HL-60 (cell line): ENCODE measurements at places on chromosomes 3 and 15.
A peak's percentile ranks its signal among the peaks of the same experiment; 100 is the strongest.

- no peak for DNase-seq
These were observed 34.3 kb upstream of the CEMIP start for GRCh38 chr15:80744826-80745225.

GRCh38 chr3:14429640-14430039 is 27.2 kb downstream of the SLC6A6 start:
- DNase-seq: no peak

GRCh38 chr15:75209289-75209676 is 7.6 kb downstream of the C15orf39 start:
- DNase-seq: no peak

GRCh38 chr3:132723024-132723950 is 1.1 kb upstream of the NPHP3 start:
- DNase-seq: no peak

GRCh38 chr3:186025161-186025560 is 83.7 kb downstream of the ETV5 start:
- no peak for DNase-seq

DNA sequence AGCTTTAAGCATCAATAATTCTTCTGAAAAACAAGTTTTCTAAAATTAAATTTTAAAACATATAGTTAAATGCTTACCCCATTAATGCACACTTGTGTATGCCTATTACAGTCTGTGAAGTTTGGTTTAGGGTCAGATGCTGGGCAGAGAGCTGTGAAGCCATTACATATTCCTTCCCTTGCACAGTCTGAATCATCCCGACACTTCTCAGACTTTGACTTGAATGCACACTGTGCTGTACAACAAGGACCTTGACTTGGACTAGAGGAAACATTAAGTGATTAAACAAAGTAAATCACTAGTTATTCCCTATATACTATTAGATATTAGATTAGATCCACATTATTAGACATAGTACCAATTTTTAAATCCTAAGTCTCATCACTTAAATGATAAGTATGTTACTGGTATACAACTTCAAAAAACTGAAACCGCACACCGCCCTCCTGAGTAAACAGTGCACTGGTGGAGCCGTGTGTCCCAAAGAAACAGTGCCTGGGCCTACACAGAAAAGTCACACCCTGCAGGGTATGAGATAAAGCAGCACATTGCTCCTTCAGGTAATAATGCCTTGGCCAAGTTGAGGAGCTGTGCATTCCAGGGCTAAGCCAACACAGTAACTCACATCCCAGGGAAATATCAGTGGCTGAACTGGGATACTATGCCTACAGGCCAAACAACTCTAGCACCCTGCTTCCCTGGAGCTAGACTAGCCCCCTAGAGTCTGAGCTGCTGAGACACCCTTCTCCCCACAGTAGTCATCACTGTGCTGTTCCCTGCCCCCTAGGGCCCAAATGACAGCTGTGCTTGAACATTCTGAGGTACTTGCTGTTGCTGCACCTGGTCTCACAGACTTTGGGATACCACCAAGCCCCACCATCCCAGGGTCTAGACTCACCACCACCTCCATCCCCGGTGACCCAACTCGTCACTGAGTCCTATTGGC is 137.5 kb downstream of the ADAM10 start:
- DNase-seq: no peak

DNA sequence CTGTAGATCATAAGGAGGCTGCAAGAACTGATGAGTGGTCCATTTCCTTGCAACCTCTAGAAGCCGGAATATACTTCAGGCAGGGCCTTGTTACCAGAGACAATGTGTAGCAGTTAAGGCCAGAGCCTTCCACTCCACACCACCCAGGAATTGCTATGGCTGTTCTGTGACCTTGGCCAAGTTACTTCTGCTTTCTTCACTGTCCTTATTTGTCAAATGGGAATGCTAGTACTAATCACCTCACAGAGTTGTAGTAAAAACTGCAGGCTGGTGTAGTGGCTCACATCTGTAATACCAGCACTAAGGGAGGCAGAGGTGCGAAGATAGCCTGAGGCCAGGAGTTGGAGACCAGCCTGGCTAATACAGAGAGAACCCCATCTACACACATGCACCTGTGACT is 28.7 kb upstream of the RPN1 start:
- DNase-seq: peak; percentile 47

- DNase-seq: no peak
These were observed 177.5 kb downstream of the GRM7 start for GRCh38 chr3:7038394-7038793.

GRCh38 chr15:73881579-73882320 is 8.4 kb downstream of the TBC1D21 start:
- DNase-seq: no peak

DNA sequence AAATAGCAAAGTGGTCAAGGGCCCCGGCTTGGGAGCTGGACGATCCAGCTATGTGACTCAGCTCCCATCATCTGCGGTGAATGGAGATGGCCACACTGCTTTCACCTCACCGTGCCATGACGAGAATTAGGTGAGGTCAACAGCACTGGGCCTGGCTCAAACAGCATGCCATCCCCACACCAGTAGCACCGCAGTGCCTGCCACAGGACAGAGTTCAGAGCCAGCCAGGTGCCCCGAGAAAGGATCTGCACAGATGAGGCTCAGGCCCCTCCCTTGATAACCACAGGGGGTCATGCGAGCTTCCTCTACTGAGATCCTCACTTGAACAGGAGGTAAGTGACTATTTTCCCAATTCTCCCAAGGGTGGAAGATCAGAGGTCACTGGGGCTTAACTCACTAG is 29.4 kb downstream of the ZXDC start:
- no peak for DNase-seq

GRCh38 chr3:194401346-194401745 is 2.3 kb upstream of the GP5 start:
- no peak for DNase-seq

DNA sequence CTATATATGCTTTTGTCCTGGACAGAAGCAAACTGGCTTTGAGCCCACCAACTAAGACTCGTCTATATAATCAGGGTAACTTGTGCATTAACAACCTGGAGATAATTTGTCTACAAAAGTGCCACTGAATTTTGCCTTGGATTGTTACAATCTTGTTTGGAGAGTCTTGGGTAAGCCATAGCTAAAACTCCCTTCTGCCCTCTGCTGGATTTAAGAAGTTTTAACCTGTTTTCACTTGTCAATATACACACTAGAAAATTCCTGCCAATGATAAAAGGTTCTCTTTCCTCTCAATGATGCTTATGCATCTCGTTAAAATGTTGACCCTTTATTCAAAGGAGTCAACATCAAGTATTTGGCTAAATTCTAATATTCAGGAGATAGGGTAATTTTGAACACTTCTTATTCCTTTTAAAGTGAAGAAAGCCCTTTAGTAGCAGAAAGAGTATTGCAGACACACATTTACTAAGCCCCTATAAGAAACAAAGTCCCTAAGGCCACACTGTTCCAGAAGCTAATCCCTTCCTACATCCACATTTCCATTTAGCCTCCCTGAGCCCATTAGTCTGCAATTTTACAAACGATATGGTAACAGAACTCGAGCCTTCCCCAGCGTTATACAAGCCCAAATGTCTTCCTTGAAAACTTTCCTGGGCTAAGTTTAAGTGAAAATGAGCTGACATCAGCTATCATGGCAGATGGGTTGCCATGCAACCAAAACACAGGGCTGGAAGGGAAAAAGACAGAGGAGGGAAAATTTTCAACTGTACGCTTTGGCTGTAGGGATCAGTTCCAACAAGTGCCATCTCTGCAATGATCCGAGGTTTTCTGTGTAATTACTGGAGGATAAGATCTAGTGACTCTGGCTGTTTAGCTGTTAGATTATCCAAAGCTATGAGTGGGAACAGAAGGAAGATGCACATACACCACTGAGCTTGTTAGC is 75.9 kb upstream of the FGF12 start:
- DNase-seq: peak; percentile 5

GRCh38 chr3:61955483-61955882 is 394.1 kb downstream of the PTPRG start:
- no peak for DNase-seq

- peak; percentile 77 for DNase-seq
These were observed 29.0 kb upstream of the FURIN start for GRCh38 chr15:90839187-90840071.

DNA sequence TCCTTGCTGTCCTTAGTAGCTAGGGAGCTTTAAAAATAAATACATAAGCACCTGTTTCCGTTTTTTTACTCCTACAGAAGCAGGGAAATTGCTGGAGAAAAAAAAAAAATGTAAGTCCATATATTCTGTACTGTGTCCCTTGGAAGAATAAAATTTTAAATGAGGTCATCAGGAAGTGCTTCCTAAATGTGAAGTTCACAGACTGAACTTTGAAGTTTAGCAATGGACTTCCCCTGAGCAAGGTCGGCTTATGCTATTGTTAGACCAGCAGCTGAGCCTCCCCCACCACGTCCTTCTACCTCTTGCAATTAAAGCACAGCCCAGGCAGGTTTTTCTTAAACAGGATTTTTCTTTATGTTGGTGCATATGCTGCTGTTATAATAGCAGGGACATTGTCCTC is 26.3 kb downstream of the LIPC start:
- DNase-seq: no peak

- peak; percentile 10 for DNase-seq
These were observed 51.3 kb downstream of the ETV5 start for GRCh38 chr3:186057594-186057993.

DNA sequence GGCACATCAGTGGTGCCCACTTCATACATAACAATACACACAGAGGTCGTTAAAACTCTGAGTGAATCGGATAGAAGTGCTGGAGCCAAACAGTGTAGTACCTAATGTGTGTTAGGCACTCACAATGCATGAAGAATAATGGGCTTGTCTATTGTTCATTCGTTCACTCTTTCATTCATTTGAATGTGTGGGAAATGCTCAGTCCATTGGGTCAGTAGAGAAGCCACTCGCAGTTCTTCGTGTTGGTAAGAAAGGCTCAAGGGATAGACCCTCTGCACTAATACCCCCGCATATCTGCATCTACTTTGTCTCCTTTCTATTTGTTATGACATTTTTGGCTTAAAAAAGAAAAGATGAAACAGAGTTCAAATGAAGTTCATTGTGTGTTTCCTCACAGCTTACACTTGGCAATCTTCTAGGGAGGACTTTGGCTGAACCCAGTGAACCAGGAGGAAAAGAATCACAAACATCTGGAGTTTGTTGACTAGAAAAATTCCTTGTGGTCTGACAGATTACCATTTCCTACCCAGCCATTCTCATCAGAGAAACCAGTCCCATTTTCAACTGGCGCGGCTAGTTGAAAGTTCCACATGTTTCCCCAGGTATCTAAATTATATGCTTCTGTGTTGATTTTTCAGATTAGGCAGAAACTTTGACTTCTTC is 32.8 kb upstream of the MFSD1 start:
- no peak for DNase-seq

GRCh38 chr3:133845127-133845526 is 39.5 kb downstream of the SRPRB start:
- DNase-seq: no peak

- DNase-seq: no peak
These were observed 965.0 kb downstream of the MCTP2 start for GRCh38 chr15:95196176-95196915.

DNA sequence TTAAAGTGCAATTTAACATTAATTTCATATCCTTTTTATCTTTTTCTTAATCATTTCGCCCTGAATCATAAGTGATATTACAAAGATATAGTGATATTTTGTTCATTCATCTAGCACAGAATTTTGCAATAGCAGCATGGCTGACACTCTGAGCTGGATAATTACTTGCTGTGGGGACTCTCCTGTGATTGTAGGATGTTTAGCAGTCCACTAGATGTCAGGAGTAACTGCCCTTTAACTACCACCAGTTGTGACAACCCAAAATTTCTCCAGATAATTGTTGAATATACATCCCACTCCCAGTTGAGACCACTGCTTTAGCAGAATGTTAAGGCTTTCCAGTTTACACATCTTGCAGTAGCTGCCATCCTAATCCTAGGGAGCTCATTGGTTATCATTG is 196.8 kb upstream of the MBNL1 start:
- DNase-seq: peak; percentile 43

GRCh38 chr15:84653910-84654688 is at the start of gene WDR73:
Gene WDR73, minus strand, starts transcription at chr15:84654283. Its CDS starts 9 bp downstream, at chr15:84654274.
- DNase-seq: peak; percentile 86

DNA sequence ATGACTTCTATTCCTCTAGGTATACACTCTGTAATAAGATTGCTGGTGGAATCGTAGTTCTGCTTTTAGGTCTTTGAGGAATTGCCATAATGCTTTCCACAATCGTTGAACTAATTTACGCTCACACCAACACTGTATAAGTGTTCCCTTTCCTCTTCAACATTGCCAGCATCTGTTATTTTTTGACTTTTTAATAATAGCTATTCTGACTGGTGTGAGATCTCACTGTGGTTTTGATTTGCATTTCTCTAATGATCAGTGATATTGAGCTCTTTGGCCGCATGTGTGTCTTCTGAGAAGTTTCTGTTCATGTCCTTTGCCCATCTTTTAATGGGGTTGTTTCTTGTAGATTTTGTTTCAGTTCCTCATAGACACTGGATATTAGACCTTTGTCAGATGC is 12.8 kb downstream of the NXPE3 start:
- DNase-seq: no peak

DNA sequence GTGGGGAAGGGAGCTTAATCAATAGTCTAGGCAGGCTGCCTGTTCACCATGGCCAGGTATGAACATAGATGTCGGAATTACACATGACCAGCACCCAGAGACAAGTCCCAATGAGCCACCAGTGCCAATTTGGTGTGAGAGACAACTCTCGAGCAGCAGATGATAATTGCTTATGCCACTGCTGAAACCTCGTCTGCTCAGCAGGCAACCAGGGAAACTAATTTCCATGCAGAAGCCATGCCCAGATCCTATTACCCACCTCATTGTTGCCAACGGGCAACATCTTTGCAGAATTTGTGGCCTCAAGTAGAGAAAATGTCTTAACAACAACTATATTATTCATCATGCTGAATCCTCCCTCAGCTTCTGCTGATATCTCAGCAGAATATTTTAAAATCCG is 84.9 kb downstream of the CGGBP1 start:
- DNase-seq: no peak

DNA sequence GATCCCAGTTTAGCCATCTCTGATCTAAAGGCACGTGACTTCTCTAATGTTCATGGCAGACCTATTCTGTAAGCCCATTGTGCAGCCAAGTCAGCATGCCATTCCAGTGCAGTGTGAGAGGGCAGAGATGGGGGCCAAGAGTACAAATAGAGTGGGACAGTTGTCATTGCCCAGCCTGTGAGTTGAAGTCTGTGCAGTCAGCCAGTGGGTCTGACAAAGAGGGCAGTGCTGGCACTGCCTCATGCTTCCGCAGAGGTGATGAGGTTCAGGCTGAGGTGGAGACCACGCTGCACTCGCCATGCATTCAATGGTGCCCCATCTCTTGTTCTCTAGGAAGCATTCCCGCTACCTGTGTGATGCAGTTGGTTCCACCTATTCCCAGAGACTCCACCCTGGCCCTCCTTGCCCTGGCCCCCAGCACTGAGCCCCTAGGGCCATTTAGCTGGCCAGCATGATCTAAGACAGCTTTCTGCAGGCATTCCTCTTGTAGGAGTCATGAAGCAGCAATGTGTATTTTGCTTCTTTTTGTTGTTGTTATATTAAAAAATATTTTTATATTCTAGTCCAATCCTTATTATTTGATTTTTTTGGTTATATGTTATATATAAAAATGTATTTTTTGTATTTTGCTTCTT is 3.7 kb downstream of the MRAS start:
- DNase-seq: no peak
